Activated CD4-positive, alpha-beta memory T cell treated with anti-CD3 and anti-CD28 coated beads for 36 hours (primary cell): ENCODE measurements at places on chromosomes 2 and 18. TPM values are rescaled to one million over a fixed set of nuclear protein-coding genes. Genes with fewer than 3 reads are reported as not detected.

DNA sequence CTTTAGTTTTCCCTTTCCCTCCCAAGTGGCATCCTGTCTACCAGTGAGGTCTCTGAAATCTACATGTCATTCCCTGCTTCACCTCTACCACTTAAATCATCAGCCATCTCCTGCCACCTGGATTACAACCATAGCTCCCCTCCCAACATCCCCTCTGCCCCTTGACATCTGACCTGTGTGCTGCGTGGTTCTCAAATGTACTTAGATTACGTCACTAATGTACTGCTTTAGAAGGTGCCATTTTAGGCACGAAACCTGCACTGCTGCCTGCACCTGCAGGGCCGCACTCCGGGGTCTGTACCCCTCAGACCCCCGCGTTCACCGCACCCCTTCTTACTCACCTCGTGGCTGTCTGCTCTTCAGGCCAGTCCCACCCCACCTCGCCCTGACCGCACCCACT, 395.1 kb upstream of the MYT1L start:
- H3K27me3 ChIP-seq, result peaks cover 6% of the 10 kb centered on the region
- H3K36me3 ChIP-seq, result no peaks in the 10 kb centered on the region
- no peak overlapping the region for H3K27ac ChIP-seq

GRCh38 chr2:68196120-68196716, 38.5 kb downstream of the PNO1 start:
- H3K36me3 ChIP-seq, result peaks cover 2% of the 10 kb centered on the region
- H3K4me3 ChIP-seq, result no peak overlapping the region
- no peaks in the 10 kb centered on the region for H3K27me3 ChIP-seq
- H3K4me1 ChIP-seq, result peaks cover 53% of the 10 kb centered on the region
- no peak overlapping the region for H3K27ac ChIP-seq

- no peaks in the 10 kb centered on the region for H3K4me1 ChIP-seq
- H3K36me3 ChIP-seq, result no peaks in the 10 kb centered on the region
- H3K27me3 ChIP-seq, result no peaks in the 10 kb centered on the region
- no peak overlapping the region for H3K4me3 ChIP-seq
These were observed 170.7 kb downstream of the TMEM182 start for GRCh38 chr2:102932501-102932900.

GRCh38 chr2:39871291-39871761, 92.3 kb upstream of the THUMPD2 start:
- no peak overlapping the region for H3K4me3 ChIP-seq
- H3K36me3 ChIP-seq, result no peaks in the 10 kb centered on the region
- H3K27ac ChIP-seq, result no peak overlapping the region
- H3K4me1 ChIP-seq, result no peaks in the 10 kb centered on the region
- no peak for DNase-seq

GRCh38 chr2:26609839-26610277, 31.3 kb downstream of the CIB4 start:
- H3K27me3 ChIP-seq, result peaks cover 6% of the 10 kb centered on the region
- H3K4me3 ChIP-seq, result no peak overlapping the region
- no peaks in the 10 kb centered on the region for H3K36me3 ChIP-seq

GRCh38 chr2:42593282-42593681, 24.9 kb downstream of the MTA3 start:
- H3K4me1 ChIP-seq, result no peaks in the 10 kb centered on the region
- no peak overlapping the region for H3K27ac ChIP-seq
- H3K36me3 ChIP-seq, result peaks cover 2% of the 10 kb centered on the region
- no peak overlapping the region for H3K4me3 ChIP-seq
- no peak for DNase-seq
- no peaks in the 10 kb centered on the region for H3K27me3 ChIP-seq

Gene LYPD1
- total RNA-seq, result not detected
